Urothelium cell line (cell line): ENCODE measurements at places on chromosomes 13 and 19.

- DNase-seq = no peak
Measured at GRCh38 chr13:98273067-98273823, 96.2 kb upstream of the RNF113B start.

- DNase-seq = no peak
Measured at GRCh38 chr19:23776507-23777205, 18.0 kb upstream of the ZNF681 start.

DNA sequence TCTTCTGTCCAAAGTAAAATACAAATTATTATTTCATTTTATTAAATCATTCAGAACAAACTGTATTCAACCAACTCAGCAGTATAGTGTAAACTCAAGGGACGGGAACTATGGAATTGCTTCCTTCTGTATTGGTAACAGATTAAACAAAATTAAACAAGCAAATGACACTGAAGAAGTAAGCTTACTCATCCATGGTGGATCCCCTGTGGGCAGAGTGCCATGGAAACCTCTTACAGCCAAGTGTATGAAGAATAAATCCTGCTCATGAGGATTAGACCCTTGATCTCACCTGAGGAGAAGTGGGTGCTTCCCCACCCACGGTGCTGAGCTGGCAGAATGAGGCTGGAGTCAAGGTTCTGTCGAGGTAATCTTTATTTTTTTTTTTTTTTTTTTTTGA, 18.0 kb upstream of the RFXAP start:
- no peak for DNase-seq

DNA sequence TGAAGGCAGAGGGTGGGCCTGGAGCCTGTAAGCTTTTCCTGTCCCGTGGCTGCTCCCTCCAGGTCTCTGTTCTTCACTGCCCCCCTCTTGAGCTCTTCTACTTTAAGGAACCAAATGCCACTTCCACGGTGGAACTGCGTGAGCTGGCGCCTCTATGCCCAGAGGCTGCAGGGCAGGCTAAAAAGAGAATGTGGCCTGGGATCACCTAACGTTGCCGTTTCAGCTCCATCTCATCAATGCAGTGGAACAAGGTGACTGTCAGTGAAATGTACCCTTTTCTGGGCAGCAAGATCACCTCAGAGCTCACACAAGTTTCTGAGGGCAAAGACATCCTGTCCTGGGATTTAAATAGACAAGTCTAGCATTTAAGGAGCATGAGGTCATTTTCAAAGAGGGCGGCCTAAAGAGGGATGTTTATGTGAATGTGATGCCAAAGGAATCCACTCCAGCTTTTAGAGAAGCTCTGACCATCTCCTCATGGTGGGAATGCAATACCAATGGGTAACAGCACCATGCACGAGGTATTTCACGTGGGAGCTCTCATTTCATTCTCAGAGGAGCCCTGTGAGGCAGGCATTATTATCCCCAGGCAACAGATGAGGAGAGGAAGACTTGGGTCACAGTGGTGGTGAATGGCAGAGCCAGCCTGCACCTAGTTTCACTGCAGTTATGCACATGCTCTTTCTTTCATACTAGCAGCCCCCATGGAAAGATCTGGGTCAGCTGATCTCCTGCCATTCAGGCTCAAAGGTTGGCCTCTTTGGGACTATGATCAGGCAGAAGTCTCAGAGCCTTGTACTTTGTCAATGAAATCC, 39.3 kb downstream of the RGCC start:
- DNase-seq = peak; percentile 9

- no peak for DNase-seq
Measured at GRCh38 chr19:17243830-17244617, 1.7 kb downstream of the NR2F6 start.

DNA sequence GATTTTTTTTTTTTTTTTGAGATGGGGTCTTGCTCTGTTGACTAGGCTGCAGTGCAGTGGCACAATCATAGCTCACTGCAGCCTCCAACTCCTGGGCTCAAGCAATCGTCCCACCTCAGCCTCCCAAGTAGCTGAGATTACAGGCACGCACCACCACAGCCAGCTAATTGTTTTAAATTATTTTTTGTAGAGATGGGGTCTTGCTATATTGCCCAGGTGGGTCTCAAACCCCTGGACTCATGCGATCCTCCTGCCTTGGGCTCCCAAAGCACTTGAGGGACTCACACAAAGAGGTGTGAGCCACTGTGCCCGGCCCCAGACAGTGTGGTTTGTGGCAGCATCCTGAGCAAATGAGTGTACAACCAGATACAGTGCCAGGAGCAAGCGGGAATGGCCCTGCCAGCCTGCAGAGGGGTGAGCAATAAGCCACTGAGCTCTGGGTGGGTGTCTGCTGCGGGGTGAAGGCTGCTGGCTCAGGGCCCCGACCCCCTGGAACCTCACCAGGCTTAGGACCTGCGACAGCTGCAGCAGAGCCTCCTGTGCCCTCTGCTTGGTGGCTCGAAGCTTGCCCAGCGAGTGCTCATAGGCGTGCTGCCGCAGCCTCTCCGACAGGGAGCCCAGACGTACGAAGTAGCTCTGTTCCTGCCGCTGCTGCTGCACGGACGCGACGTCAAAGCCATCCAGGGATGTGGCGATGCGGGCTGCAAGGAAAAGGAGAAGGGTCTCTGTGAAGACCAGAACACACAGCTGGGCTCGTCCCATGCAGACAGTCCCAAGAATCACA, 15.9 kb upstream of the TICAM1 start:
- no peak for DNase-seq

GRCh38 chr13:47603365-47603764, 397.7 kb downstream of the SUCLA2 start:
- no peak for DNase-seq

GRCh38 chr13:113207890-113208420, 514 bp downstream of the PCID2 start:
- DNase-seq = peak; percentile 50

GRCh38 chr19:23789246-23789645, 30.6 kb upstream of the ZNF681 start:
- no peak for DNase-seq

- DNase-seq = peak; percentile 44
Measured at GRCh38 chr13:101785858-101786257, 333.4 kb downstream of the ITGBL1 start.

GRCh38 chr13:32252812-32253438, 62.2 kb downstream of the ZAR1L start:
- DNase-seq = no peak

DNA sequence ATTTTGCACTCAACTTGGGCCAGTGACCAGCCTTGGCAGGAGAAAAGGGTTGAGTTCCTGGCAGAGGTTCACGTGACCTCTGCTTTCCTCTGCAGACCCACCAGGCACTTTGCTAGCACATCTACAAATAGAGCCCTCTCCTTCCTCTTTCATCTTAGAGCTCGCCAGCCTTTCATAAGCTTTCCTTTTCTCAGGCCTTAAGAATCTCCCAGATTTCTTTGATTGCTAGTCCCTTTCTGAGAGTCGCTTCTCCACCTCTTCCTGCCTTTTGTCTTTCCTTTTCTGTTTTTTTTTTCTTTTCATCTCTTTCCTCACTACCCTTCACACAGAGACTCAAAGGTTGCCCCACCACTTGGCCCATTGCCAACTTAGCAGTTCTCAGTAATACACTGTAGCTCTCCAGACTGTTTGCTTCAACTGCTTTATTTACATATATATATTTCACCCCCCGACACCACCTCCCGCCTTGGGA, 375.7 kb upstream of the SPRY2 start:
- no peak for DNase-seq

DNA sequence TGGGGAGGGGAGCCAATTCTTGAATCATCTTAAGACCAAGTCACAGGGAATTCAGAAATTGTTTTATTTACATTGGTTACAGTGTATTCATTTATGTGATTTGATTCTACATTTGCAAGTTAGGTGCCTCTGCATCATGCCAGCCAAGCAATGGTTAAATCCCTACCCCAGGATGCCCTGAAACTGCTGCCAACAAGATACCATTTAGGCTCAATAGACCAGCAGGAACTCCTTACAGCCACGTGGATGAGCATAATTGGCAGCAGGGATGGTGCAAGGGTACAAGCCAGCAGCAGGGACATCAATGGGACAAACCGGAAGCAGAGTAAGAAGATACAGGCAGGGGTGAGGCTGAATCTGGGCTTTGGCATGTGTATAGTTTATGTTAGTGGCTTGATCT, 72.4 kb upstream of the NBEA start:
- DNase-seq = no peak

- DNase-seq = no peak
Measured at GRCh38 chr13:51843529-51843928, 1.4 kb downstream of the TMEM272 start.

GRCh38 chr13:106709522-106709921, 141.6 kb upstream of the ARGLU1 start:
- no peak for DNase-seq

DNA sequence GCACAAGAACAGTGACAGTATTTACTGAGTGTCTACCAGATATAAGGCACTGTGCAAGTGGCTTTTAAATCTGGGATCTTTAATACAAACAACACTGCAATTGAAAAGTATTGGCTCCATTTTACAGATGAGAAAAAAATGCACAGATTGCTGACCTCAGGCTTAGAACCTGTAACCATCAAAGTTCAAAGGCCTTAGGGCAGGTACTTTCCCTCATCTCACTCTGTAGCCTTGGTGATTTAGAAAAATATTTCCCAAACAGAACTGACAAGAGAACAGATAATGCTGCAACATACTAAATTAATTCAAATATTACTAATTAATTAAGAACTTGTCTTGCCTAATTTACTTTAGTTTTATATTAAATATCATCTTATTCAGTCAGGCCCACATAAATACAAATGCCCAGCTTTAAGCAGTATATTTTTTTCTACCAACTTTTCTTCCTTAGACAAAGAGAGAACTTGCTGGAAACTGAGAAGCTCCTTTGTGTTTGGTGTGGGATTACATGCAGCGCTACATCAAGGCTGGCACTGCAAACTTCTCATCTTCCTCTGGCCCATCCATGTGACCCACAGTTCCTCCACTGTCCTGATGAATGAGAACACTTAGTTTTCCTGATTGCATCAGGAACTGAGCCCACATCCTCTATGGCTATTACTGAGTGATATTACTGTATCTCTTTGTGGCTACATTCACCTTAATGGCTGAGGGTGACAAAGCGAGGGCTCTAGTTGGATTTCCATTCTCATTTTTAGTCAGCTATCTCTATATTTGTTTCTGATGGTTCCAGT, 302.1 kb downstream of the ENOX1 start:
- DNase-seq = no peak

GRCh38 chr13:46541210-46541609, 11.8 kb upstream of the LRCH1 start:
- DNase-seq = no peak

DNA sequence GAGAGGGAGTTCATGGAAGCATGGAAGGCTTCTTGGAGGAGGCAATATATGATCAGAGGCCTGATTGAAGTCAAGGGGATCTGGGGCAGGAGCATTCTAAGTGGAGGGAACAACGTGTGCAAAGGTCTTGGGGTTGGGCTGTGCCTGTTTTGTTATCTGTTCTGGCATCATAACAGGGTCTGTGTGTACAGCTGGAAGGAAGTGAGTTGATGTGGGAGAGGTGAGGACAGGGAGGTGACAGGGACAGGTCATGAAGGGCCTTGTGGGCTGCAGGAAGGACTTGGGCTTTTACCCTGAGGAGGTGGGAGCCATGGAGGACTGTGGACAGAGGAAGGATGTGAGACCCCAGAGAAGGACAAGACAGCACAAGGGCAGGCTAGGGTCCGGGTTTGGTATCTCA, 1.2 kb upstream of the NFILZ start:
- no peak for DNase-seq

GRCh38 chr13:50812242-50812641, 31.2 kb downstream of the DLEU7 start:
- DNase-seq = no peak

DNA sequence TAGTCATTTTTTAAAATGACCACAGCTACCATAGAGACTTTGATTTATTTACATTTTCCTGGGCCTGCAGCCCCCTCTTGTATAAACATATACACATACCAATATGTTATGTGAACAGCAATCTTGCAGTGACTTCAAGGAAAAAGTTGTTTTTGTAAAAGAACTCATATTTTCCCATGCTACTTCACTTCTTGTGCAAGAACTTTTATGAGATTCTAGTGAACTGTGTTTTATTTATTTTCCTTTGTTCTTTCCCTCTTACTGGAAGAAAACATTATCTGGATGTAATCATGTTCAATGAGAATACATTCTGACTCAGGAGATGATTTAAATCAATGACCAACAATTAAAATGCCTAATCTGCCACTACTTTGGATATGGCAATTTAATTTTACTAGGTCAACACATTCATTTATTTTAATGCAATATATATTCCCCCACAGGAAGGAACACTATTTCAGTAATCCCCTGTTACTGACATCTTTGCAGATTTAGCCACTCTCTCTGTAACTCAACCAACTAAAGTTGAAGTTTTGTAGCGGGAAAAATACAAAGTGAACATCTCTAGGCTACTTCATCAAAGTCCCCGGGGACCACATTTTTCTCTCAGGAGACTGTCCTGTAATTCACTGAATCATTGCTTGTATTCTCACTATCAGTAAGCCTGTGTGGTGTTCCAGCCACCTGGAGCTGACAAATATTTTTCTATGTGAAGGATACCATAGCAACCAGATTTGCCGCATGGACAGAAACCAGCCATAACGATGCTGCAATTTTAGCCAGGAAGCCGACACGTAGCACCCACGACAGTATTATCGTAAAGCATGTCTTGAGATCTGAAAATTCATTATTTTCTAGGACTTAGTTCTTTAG, 90.5 kb downstream of the STARD13 start:
- no peak for DNase-seq

DNA sequence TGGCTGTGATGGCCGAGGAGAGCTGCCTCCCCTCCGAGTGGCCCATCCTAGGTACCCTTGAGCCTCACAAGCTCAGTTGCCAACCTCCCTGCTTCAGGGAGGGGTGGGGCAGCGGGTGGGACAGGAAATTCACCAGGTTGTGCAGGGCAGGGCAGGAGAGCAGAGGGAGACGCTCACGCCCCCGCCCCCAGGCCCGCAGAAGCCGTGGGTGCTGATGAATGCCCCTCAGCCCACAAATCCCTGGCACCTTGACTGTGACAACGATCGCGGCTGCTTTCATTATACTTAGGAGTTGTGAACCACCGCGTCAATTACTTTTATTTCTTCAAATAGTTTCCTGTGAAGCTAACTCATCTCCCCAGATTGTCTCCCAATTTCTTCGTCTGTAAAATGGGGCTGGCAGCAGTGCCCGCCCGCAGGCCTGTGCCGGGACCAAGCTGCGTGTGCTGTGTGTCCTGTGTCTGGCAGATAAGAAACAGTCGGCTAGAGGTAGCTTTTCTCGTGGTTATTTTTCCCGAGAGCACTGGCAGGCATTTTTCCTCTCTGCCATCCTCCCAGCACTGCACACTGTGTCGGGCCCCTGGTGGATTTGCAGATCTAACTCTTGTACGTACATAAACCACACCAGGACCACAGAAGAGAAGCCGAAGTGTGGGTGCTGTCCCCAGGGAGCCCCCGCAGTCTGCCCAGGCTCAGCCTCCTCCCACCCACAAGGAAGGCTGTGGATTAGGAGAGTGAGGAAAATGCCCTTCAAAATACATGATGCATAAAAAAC, 7.9 kb upstream of the RASA3 start:
- no peak for DNase-seq
